Daoy (cell line): ENCODE measurements at places on chromosomes 16 and 17. TPM values are rescaled to one million over a fixed set of nuclear protein-coding genes. Genes with fewer than 3 reads are reported as not detected.
A peak's percentile ranks its signal among the peaks of the same experiment; 100 is the strongest.

The AOC2 gene
- 0.89 and 1.0 TPM in 2 replicates for total RNA-seq

The CLEC18C gene
- total RNA-seq = 0.17 TPM in 1 of 2 replicates, not detected in the other

DNA sequence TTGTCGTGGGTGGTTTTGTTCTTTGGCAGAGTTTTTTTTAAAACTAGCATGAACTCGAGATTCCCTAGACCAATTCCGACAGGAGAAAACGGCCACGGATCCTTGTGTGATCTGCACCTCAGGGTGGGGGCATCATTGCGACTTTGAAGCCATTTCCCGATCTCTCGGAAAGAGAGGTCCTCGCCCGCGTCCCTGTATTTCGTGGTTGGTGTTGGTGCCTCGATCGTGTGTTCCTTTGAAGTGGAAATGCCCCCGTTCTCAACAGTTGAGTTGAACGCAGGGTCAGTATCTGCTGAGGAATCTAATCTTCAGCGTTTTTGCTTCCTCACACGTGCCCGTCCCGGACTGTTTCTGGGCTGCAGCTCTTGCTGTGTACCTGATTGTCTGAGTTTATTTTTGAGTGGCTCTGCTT is 1.1 kb downstream of the CRAMP1 start:
- DNase-seq = no peak

- no peak for DNase-seq
Observed at GRCh38 chr17:16415031-16415924, at the start of gene TRPV2. Gene TRPV2 (plus strand): TSS chr17:16415571. CDS start chr17:16417669, 2,098 bp downstream.

The PSMC3IP gene
- total RNA-seq = 17.4 and 32.3 TPM in 2 replicates

- DNase-seq = no peak
Observed at GRCh38 chr16:22109258-22109898, 17.0 kb downstream of the VWA3A start.

- DNase-seq = no peak
Observed at GRCh38 chr16:75225092-75225491, 6.3 kb downstream of the CTRB1 start.

The SIAH1 gene
- total RNA-seq = 16.4 and 20.2 TPM in 2 replicates

The CDYL2 gene
- total RNA-seq = 4.1 and 5.0 TPM in 2 replicates

- DNase-seq = no peak
Observed at GRCh38 chr16:57753448-57754353, 18.1 kb downstream of the KATNB1 start.

DNA sequence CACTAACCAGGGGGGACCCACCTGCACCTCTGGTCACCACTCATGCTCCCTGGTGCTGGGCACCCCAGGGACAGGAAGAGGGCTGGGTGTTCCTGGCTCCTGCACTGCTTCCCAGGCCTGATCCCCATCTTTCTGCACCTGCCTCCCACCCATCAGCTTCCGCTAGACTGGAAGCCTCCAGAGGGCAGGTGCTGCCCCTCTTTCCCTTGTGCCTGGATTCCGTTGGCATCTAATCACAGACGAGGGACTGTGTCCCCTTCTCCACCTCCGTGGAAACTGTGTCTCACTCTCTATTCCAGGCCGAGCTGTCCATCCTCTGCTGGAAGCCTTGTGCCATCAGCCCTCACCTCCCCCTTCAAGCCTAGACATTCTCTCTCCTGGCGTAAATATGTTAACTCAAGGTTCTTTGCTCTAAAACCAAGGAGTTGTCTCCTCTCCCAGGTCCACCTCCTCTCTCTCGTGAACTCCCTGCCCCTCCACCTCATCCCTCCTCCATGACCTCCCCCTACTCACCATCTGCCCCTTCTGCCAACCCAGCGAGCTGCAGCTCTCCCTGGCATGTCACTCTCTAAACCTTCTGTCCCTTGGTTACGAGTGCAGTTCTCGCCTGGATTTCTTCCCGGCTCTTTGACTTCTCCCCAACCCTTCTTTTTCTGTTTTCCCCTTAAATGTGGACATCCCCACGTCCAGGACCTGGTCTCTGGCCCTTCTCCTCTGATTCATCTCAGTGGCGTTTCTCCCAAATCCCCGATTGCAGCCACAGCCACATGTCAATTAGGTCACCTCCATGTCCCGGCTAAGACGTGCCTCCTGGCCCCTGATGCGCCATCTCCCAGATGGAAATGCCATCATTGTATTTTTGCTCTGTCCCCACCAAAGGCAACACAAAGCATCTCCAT is 107.7 kb downstream of the SEC14L1 start:
- DNase-seq = no peak

The RPA1 gene
- total RNA-seq = 25.4 and 29.9 TPM in 2 replicates

DNA sequence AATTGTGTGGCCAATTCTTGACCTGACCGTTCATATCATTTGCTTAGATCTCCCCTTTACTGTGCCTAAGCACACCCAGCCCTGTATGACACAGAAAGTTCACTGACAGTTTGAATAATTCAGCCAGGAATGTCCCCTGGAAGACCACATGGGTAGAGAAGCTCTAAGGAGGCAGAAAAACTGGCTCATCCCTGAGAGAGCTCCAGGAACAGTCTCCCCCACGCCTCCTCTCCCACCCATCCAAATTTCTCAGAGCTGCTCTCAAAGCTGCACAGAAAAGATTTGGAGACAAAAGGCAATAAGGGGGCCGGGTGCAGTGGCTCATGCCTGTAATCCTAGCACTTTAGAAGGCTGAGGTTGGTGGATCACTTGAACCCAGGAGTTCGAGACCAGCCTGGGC is 11.2 kb downstream of the PRAC1 start:
- no peak for DNase-seq

The PDILT gene
- total RNA-seq = 0.18 TPM in 1 of 2 replicates, not detected in the other

DNA sequence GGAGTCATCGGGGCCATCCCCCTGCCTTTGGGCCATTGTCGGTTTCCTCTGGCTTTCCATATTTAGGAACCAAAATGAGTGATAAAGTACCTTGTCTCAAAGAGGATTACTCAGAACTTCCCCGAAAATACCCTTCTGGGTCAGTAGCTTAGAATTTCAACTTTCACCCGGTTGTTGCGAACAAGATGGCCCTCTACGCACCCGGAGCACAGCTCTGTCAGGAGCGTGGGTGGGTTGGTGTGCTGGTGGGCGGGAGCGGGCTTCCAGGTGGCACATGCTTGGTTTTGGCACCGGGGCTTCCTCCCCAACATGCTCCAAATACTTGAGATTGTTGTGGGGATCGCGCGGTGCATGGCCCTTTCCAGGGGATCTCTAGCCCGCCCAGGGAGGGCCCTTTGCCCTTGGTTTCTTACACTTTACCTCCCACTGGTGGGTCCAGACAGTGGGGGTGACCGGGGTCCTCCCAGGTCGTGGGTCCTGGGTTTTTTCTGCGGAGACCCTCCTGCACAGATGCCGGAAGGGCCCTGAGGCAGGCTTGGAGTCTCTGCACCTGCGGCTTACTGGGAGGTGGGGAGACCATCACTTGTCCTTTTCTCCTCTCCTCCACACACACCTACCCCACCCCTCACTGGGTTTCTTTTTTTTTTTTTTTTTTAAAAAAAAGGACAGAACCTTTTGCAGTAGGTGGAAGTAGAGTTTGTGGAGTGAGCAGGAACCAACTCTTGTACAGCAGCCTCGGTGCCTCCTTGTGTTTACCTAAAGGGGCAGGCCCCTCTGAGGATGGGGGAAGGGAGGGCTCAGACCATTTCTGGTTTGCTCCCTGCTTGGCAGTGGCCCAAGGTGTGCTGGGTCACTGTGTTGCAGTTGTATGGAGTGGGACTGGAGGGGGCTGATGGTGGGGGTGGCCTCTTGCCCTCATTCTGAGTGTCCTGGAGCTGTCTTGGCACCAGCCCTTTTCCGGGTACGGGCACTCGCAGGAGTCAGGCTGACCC is 142.1 kb downstream of the SEC14L1 start:
- DNase-seq = peak; percentile 79

GRCh38 chr17:28622186-28622585 is 8.2 kb upstream of the RSKR start:
- DNase-seq = no peak

- no peak for DNase-seq
Observed at GRCh38 chr17:50955667-50956120, 89.5 kb upstream of the TOB1 start.

- DNase-seq = no peak
Observed at GRCh38 chr17:77542011-77542410, 401.2 kb downstream of the SEC14L1 start.

DNA sequence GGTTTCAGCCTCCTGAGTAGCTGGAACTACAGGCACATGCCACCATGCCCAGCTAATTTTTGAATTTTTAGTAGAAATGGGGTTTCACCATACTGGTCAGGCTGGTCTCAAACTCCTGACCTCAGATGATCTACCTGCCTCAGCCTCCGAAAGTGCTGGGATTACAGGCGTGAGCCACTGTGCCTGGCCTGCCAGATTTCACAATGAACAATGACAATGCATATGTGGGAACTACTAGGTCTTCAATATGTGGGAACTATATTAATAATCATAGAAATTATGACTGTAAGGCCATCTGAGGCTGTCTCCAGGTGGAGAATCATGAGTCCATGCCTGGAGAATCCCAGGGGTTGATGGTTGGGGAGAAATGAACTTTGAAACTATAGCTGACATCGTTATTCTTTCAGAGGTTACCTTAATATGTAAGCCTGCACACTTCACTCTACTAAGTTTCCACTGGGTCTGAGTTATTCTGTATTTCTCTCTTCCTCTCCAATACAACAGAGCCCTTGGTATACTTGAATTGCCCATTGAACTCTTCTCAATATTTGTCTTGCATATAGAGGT is 7.2 kb upstream of the DRC7 start:
- no peak for DNase-seq

- no peak for DNase-seq
Observed at GRCh38 chr16:85642762-85643358, 29.7 kb downstream of the GSE1 start.

- no peak for DNase-seq
Observed at GRCh38 chr17:69725146-69725545, 310.6 kb downstream of the MAP2K6 start.

DNA sequence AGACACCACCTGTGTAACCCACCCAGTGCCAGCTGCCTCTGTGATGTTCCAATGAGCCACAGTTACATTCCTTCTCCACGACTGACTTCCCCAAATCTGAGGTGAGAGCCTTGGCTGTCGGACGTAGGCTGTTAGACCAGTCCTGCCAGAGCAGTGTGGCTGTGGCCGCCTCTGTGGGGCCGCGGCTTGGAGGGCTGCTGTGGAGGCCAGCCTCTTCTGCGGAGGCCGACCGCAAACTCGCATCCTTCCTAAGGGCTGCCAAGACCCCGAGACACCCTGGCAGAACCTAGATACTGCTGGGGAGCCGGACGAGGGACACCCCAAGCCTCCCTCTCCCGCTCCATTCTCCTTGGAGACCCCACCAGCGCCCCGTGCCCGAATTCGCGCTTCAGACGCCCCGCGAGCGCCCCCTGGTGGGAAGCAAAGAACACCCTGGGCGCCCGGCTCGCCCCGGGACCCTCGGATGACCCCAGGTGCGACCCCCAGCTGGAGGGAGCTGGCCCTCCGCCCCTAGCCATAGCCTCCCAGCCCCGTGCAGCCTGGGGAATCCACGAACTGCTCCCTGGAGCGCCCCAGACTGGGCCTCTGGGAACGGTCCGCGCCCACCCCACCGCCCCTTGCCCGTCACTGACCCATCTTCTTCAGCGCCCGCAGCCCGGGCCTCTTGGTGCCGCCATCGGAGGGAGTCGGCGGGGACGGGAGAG is 547 bp downstream of the PLCD3 start:
- DNase-seq = peak; percentile 42

- no peak for DNase-seq
Observed at GRCh38 chr16:1807626-1808025, 14.1 kb upstream of the IGFALS start.

GRCh38 chr17:50424996-50425681 is 879 bp upstream of the ACSF2 start:
- DNase-seq = no peak

GRCh38 chr16:82753821-82754220 is 127.1 kb downstream of the CDH13 start:
- no peak for DNase-seq

The DNAI2 gene
- total RNA-seq = not detected in 2 replicates
